ENCODE measurements at places on chromosomes 12 and 14. TPM values are rescaled to one million over a fixed set of nuclear protein-coding genes. Genes with fewer than 3 reads are reported as not detected.

DNA sequence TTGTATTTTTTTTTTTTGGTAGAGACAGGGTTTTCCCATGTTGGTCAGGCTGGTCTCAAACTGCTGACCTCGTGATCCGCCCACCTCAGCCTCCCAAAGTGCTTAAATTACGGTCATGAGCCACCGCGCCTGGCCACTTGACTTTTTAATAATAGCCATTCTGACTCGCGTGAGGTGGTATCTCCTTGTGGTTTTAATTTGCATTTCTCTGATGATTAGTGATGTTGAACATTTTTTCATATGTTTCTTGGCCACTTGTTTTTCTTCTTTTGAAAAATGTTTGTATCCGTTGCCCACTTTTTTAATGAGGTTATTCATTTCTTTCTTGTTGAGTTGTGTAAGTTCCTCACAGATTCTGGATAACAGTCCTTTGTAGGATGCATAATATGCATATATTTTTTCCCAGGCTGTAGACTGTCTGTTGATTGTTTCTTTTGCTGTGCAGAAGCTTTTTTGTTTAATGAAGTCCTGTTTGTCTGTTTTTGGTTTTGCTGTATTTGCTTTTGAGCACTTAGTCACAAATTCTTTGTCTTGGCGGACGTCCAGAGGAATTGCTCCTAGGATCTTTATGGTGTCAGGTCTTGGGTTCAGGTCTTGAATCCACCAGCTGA is 10.3 kb upstream of the PGAM5 start:
- no peak overlapping the region for H3K4me3 ChIP-seq
- no peak overlapping the region for H3K27ac ChIP-seq

DNA sequence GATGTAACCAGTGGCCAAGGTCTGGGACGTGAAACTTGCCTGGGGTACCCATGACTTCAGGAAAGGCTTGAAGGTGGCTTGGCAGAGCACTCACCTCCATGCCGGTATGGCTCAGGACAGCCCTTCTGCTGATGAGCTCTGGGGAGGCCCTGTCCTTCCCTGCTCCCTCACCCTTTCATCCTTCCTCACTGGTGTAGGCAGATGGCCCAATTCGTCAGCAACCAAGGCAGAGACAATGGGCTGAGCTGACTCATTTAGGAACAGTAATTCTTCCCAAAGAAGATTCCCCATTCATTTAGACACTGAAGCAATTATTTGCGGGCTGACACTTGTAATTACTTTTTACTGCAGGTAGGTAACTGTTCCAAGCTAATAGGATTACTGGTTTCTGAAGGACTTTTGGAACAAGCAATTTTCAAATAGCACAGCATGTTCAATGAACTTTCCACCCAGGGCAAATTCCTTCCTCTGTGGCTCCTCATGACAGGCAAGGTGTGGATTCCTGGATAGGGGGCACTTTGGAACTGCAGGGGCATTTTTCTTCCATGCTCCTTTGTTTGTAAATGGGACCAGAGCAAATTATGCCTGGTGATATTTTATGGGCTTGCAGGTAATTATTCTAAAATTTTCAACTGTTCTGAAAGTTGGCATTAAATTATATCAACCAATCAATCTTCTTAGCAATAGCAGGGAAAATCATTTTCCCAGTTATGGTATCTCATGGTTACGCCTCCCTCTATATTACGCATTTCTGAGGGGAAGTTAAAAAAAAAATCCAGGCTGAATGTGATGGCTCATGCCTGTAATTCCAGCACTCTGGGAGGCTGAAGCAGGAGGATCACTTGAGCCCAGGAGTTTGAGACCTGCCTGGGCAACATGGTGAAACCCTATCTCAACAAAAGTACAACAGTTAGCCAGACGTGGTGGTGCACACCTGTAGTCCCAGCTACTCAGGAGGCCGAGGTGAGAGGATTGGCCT is 24.1 kb upstream of the NRDE2 start:
- no peaks in the 10 kb centered on the region for H3K36me3 ChIP-seq
- no peak overlapping the region for H3K27ac ChIP-seq
- H3K4me1 ChIP-seq: no peaks in the 10 kb centered on the region
- DNase-seq: no peak

DNA sequence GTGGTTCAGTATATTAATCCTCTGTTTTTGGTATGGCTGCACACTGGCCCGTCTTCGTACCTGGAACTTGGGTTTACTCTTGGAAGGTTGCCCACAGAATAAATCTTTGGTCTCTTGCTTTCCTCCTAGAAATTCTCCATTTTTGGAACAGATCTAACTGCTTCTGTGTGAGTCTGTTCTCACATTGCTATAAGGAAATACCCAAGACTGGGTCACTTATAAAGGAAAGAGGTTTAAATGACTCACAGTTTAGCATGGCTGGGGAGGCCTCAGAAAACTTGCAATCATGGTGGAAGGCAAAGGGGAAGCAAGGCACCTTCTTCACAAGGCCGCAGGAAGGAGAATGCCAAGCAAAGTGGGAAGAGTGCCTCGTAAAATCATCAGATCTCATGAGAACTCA is 407.8 kb upstream of the PDE3A start:
- no peak overlapping the region for H3K4me3 ChIP-seq
- no peak for DNase-seq
- H3K27ac ChIP-seq: no peak overlapping the region
- no peaks in the 10 kb centered on the region for H3K4me1 ChIP-seq
- no peaks in the 10 kb centered on the region for H3K36me3 ChIP-seq

- H3K27ac ChIP-seq: no peak overlapping the region
- no peak overlapping the region for H3K4me3 ChIP-seq
- DNase-seq: no peak
- H3K36me3 ChIP-seq: no peaks in the 10 kb centered on the region
- H3K27me3 ChIP-seq: no peaks in the 10 kb centered on the region
Observed at GRCh38 chr12:102735104-102735503, 181.9 kb downstream of the PAH start.

The LRP1 gene
- 92.5 TPM for total RNA-seq

The CCDC177 gene
- 2.9 TPM for total RNA-seq
